ENCODE measurements at places on chromosomes 6 and 20.

- no peaks in the 10 kb centered on the region for H3K36me3 ChIP-seq
- no peak overlapping the region for H3K27ac ChIP-seq
- H3K4me3 ChIP-seq = no peak overlapping the region
- no peak for DNase-seq
- peaks cover 14% of the 10 kb centered on the region for H3K4me1 ChIP-seq
- H3K27me3 ChIP-seq = no peaks in the 10 kb centered on the region
Measured at GRCh38 chr6:110409794-110410193, 5.6 kb downstream of the DDO start.

DNA sequence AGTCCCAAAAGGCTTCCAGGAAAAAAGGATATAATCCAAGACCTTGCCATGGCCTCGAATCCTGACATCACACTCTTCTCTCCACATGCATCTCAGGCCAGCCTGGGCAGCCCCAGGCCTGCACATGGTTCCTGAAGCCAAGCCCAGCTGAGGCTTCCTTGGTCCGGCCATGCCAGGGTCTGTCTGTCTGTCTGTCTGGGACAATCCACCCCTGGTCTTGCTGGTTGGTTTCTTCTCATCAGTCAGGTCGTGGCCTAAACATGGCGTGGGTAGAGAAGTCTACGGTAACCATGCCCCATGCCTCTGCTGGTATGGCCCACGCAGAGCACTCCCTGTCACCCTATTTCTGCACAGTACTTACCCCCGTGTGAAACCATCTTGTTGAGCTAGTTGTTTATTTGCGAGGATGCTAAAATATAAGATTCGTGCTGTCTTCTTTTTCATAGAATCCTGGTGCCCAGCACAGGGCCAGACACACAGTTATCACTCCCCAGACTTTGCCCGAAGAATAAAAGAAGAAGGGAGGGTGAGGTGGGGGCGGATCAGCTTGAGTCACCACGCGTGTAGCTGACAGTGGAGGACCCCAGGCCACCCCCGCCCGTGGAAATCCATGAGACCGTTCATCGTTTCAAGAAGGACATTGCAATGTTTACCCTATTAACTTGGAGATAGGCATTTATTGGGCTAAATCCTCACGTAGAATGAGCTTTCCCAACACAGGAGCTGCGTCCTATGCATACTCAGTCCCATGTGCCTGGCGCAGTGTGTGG is 107.2 kb downstream of the RNASET2 start:
- no peaks in the 10 kb centered on the region for H3K4me1 ChIP-seq
- no peak overlapping the region for H3K4me3 ChIP-seq
- no peak overlapping the region for H3K27ac ChIP-seq
- no peaks in the 10 kb centered on the region for H3K36me3 ChIP-seq
- no peaks in the 10 kb centered on the region for H3K27me3 ChIP-seq

- H3K4me3 ChIP-seq = no peak overlapping the region
- no peak overlapping the region for H3K27ac ChIP-seq
- H3K4me1 ChIP-seq = peaks cover 13% of the 10 kb centered on the region
- DNase-seq = no peak
Measured at GRCh38 chr6:145626857-145627256, 108.5 kb downstream of the EPM2A start.

GRCh38 chr6:46486181-46486580 is 5.1 kb downstream of the RCAN2 start:
- H3K4me3 ChIP-seq = no peak overlapping the region
- no peak for DNase-seq
- peak overlapping the region; percentile 78 for H3K27ac ChIP-seq
- peaks cover 78% of the 10 kb centered on the region for H3K4me1 ChIP-seq

DNA sequence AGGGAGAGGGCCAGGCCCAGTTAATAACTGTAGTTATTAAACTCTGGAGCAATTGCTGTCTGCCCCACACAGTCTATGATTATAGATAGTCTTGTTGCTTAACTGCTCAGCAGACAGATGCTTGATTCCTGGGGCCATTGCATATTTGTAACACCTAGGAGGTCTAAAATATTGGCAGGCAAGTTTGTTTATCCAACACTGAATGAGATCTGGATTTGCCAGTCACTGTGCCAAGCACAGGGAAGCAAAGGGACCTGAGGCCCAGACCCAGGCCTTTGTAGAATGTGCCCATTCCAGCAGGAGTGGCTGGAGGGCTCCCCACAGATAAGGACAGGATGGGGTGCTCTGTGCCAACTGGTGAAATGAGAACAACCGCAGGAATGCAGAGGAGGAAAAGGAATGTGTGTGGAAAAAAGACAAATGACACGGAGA is 17.6 kb upstream of the ENTPD6 start:
- no peaks in the 10 kb centered on the region for H3K36me3 ChIP-seq
- DNase-seq = no peak
- no peak overlapping the region for H3K27ac ChIP-seq
- H3K4me1 ChIP-seq = peaks cover 4% of the 10 kb centered on the region
- H3K27me3 ChIP-seq = no peaks in the 10 kb centered on the region
- no peak overlapping the region for H3K4me3 ChIP-seq

DNA sequence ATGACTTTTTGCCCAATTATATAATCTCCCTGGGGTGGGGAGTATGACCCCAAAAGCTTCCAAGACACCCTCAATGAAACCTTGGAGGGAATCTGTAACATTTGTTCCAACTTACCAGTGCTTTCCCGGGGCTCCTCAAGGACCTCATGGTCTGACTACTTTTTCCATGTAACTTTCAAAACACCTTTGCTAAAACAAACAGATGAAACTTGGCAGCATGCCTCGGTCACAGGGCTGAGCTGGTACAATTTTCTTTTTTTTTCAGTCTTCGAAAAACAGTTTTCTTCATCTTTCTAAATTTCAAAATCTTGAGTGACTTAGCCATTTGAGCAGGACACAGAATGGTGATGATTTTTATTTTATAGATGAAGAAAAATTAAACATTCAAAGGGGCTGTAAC is 241.2 kb downstream of the BMP7 start:
- no peak overlapping the region for H3K27ac ChIP-seq
- no peak overlapping the region for H3K4me3 ChIP-seq
- peaks cover 14% of the 10 kb centered on the region for H3K27me3 ChIP-seq

Measured in cardiac muscle cell (in vitro differentiated cells and primary cell).